Stimulated activated CD4-positive, alpha-beta T cell treated with anti-CD3 and anti-CD28 coated beads, Interleukin-1b, Interleukin-23, amount 100 ng/mL, for 4 hours (primary cell): ENCODE measurements at places on chromosomes 12 and 14.

GRCh38 chr12:66189486-66189843, 451 bp downstream of the IRAK3 start:
- DNase-seq: no peak

DNA sequence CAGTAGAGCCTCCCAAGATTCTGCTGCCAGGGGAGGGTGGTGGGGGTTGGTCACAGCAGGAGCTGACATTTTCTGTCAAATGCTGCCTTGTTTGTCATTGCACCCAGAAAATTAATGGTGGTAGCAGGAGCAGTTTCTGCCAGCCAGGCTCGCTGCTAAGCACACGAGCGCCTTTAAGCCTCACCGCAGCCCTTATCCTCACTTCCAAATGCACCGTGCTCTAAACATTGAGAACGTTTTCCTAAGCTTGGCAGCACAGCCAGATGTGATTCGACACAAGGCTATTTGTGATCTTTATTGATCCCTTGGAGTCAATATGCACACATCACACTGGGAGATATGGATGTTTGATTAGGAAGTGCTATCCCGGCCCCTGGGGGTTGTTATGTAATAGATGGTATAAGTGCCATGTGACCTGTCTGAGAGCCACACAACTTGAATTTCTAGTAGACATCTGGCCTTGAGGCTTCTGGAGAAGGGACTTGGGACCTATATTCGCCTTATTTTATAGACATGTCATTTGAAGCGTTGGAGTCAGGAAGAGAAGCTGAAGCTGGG, 31.6 kb upstream of the BEGAIN start:
- DNase-seq: no peak

DNA sequence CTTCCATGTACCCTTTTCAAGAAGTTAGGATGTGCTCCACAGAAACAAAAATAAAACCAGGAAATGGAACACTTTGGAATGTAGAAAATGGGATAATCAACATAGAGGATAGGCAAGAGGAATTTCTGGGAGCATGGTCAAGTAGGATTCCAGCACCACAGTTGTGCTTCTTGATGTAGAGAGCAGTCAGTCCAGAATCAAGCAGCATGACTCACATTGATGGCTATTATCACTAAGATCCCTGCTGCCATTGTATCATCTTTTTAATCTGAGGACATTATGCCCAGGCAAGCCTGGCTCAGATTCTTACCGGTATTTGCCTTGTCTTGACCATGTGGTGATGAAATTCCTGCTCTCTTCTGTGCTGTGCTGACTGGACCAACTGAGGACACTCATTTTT, 5.7 kb downstream of the ETFRF1 start:
- no peak for DNase-seq

DNA sequence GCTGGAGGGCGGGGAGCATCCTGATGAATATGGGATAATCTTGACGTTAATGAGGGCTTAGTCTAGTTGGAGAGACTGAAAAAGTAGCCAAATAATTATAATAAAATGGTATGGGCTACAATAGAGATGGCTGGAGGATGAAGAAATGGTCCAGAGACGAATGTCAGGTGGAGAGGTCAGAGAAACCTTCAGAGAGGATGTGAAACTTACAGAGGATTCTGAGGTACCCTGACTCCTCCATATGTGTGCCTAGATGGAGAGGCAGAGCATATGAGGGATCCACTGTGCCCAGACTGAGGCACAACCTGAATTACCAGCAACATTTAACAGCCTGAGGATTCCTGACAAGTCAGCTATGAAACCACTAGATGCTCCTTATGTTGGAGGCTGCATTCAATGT, 417.0 kb downstream of the ATP23 start:
- DNase-seq: no peak

DNA sequence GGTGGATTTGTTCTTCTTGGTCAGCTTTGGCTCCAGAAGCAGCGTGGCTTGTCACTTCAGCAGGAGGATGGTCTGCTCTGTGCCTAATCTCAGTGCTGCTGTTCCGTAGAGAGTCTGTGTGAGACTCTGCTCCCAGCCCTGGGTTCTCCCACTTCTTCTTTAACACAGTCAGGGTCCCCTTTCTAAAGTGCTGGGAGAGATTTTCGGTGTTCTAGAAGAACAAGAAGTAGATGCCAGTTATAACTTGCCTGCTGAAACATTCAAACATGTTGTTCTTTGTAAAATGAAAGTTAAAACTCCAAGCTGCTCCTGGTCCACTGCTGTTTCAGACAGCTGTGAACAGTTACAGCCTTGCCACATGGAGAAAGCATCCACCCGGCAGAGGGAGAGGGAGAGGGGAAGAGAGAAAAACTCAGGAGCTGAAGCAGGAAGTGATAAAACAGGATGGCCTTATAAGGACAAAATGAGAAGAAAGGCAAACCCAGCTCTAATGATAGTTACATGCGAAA, 55.2 kb upstream of the CERS5 start:
- no peak for DNase-seq

DNA sequence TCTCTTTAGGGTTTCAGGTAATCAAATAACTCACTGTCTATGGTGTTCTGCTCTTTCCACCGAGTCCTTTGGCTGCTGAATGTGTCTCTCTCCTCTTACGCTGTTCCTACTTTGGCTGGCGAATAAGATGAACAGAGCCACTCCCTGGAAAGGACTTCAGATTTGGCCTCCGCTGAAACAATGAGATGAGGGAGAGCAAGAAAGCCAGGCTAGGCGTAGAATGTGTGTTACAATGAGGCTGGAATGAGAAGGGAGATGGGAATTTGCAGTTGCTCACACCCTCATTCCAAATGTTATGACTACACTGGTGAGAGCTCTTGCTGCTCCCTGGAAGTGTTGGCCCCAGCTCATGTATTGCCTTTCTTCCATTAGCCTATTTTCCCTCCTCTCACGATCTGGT, at the start of gene MFAP5:
Gene MFAP5, minus strand, starts transcription at position 234 of the 400 bp plus-strand sequence. CDS start 722 bp downstream, outside the sequence.
- DNase-seq: no peak

DNA sequence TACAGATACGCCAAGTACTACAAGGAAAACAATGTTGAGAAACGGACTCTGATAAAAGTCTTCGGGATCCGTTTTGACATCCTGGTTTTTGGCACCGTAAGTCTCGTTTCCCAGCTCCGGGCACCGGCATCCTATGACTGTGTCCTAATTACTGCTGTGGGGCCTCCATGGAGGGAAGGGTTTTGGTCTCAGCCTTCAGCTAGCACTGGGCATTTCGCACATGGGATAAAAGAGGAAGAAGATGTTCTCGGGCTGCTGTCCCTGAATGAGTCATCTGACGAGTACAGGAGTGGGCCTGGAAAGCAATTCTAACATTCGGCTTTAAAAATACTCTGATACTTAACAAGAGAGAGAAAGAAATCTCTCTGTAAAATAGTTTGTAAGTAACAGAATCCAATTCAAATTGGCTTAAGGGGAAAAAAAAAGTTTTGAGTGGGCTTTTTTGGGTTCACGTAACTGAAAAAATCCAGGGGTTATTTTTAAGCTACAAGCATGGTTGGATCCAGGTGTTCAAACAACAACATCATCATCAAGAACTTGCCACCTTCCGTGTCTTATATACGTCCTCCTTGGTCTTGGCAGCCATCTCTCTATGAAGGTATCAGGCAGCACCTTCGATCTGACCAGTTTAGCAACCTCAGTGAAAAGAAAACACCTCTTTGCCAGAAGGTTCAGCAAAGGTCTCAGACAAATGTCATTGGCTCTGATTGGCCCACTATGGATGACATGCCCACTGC, 34.4 kb upstream of the P2RX4 start:
- no peak for DNase-seq

- DNase-seq: no peak
Measured at GRCh38 chr12:91622981-91623380, 440.4 kb upstream of the DCN start.

GRCh38 chr14:70011098-70011497, 131.9 kb downstream of the SMOC1 start:
- DNase-seq: no peak

DNA sequence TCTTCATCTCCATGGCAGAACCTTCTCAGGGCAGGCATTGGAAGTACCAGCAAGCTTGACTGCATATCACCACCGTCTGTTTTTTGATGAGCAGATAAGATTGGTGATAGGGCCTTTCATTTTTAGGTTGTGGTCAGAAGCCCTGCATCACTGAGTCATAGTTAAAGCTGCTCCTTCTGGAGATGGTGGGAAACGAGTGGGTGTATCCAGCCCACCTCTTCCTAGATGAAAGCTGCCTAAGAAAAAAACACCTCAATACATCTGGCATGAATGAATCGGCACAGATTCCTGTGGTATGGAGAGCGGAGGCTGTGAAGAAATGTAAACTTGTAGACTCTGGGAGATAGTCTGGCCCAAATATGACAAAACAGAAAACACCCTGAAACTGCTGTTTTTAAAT, 248.7 kb upstream of the EGLN3 start:
- no peak for DNase-seq

DNA sequence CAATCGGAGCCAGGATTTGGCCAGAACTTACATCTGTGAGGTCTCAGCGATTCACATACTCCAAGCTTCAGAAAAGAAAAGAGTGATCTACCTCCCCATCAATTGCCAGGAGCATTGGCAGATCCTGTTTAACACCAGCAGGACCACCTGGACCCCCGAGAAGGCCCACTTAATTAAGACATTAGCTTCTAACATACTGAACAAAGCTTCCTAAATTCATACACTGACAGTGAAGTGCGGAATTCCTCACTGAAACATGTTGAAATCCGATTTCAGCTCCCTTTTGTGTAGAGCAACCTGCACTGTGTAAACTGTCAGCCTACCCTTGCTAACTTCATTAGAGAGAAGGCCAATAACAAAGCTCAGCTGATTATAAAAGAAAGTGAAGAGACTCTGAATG, 274.0 kb downstream of the NOVA1 start:
- no peak for DNase-seq

DNA sequence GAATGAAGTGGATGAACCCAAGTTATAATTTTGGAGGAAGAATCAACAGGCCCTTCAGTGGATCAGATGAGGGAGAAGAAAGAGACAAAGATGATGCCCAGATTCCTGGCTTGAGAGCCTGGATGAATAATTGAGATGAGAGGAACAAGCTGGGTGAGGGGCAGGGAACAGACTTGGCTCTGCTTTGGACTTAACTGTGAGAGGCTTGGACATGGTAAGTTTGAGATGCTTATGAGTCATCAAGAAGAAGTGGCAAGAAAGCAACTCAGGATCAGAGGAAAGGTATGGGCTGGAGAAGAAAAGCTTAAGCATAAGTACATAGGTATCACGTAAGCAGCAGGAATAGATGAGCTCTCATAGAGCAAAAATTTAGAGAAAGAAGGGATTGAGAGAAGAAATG, 55.3 kb downstream of the FIGNL2 start:
- DNase-seq: no peak

DNA sequence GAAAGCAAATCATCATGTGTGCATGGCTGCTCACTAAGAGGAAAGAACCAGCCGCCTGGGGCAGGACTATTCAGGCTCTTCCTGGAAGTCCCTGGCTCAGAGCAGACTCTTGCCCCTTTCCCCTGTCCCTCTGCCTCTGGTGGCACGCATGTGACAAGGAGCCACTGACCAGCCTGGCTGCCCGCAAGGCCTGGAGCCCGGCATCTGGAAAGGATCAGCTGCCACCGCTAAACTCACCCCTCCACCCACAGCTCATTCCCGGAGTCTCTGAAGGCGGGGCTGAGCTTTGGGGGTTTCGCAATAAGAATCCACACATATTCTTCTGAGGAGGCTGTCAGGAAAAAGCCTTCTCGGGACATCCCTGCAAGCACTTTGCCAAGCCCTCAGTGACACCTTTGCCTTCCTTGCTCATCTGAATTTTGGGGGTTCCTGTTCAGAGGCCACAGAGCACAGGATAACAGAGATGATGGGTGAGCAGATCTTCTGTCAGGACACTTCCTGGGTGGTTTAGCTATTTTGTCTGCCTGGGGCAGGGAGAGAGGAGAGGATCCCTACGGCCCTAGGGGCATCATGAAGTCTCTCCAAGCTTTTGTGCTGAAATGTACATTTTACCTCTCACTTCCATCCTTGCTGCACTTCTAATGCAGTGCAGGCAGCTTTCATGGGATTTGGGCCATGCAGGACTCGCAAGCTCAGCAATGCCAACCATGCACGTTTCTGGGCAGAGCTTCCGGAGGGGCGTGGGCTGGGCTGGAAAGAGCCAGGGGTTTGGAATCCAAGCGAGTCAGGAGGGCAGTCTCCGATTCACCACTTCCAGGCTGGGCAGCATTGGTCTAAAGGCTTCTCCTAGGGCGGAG, 124.8 kb upstream of the MAP1LC3B2 start:
- DNase-seq: no peak

DNA sequence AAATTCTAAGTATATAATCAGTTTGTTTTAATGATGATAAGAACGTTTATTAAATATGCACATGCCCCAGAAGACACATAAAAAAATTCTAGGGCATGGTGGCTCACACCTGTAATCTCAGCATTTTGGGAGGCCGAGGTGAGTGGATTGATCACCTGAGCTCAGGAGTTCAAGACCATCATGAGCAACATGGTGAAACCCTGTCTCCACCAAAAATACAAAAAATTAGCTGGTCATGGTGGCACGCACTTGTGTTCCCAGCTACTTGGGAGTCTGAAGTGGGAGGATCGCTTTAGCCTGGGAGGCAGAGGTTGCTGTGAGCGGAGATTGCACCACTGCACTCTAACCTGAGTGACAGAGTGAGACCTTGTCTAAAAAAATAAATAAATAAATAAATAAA, 4.0 kb downstream of the CD69 start:
- DNase-seq: no peak

DNA sequence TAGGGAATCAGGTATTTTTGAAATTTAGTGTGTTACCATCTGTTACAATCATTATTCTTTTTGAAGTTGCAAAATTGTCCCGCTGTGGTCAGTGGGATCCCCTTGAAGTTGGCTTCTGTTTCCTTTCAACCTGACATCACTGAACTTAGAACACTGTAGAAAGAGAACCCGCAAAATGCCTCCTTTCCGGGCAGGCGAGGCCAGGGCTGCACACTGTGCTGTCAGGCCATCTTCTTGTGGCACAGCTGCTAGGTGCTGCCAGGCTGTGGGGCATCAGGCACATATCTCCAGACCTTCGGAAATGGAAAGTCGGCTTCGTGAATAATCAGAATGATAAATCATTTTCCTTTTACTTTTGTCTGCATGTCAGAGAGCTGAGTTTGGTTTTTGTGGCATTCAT, 103.5 kb downstream of the GLT1D1 start:
- DNase-seq: no peak

GRCh38 chr12:9648701-9649531, 20.6 kb upstream of the CLEC2D start:
- no peak for DNase-seq

DNA sequence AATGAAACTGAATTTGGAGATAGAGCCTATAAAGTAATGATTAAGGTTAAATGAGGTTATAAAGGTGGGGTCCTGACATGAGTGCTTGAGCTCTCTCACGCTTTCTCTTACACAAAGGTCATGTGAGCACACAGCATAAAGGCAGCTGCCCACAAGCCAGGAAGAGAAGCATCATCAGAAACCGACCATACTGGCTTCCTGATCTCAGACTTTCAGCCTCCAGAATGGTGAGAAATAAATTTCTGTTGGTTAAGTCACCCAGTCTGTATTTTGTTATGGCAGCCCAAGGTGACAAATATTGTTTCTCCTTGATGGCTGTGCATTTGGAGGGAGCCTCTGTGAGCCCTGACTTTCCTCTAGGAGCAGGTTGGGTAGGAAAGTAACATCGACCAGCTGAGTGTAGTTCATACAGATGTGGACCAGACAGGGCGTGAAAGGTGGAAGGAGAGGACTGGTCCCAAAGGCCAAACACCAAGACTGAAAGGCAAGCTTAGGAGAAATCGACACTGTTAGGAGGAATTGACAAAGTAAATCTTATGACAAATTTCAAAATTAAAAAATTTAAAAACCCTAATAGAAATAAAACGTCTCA, 97.6 kb upstream of the SLC38A2 start:
- DNase-seq: no peak
